NCI-H510A treated with DMSO at 0.1 percent for 48 hours (cell line): ENCODE measurements at places on chromosomes 13 and 19.

GRCh38 chr13:62418376-62418775 lies 1002.7 kb upstream of the PCDH20 start:
- no peak for DNase-seq

- no peak for DNase-seq
Observed at GRCh38 chr19:19661141-19661674, 2.3 kb downstream of the ATP13A1 start.

DNA sequence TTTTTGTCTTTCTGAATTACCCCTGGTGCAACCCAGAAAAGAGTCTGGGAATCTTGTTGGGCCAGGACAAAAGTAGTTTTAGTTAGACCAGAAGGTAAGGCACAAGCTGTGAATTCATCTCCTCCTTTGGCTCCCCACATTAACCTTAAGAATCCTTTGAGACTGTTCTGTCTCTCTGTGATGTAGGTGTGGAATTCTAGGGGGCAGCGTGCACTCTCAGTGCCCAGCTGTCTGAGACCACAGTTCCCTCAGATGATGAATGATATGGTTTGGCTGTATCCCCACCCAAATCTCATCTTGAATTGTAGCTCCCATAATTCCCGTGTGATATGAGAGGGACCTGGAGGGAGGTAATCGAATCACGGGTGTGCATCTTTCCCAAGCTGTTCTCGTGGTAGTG lies 43.9 kb downstream of the ZNF506 start:
- no peak for DNase-seq

- no peak for DNase-seq
Observed at GRCh38 chr19:43956827-43957226, 5.8 kb downstream of the ZNF221 start.

- no peak for DNase-seq
Observed at GRCh38 chr13:90640976-90641375, 706.5 kb upstream of the MIR17HG start.

- DNase-seq: no peak
Observed at GRCh38 chr13:24516919-24517318, 4.3 kb upstream of the PARP4 start.

DNA sequence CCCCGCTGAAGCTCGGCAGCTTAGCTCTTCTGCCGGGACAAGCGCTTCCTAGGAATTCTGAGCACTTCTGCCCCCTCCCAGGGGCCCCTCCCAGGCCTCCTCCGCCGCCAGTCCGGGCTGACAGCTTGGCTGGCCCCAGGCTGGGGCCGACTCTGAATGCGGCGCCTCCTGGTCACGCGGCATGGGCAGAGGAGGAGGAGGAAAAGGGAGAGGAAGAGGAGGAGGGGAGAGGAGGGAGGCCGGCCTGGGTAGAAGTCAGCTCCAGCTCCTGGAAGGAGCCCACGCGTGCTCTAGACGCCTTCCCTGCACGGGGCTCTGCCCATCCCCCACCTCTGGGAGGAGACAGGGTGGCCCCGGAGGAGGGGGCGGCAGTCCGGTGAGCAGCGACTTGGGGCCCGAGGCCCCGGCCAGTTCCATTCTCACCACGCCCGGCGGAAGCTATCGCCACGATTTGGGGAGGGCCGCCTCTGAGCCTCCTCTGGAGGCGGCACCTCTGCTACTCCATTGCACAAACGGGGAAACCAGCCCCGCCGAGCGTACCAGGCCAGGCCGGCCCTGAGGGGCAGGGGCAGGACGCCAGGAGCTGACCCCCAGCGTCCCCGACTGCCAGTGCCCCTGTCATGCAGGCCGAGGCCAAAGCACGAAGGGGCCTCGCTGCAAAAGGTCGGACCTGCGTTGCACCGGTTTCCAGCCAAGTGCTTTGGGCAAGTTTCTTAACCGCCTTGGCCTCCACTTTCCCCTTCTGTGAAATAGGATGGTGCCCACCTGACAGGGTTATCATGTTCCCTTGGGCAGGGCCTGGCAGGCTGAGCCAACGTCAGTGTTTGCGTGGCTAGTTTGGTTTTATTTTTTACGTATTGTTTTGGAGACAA lies 31.6 kb downstream of the CCNE1 start:
- DNase-seq: no peak

GRCh38 chr19:36110487-36111199 lies at the start of gene OVOL3:
OVOL3 (plus strand) TSS chr19:36111143; CDS start chr19:36111203, 60 bp downstream.
- no peak for DNase-seq
